ENCODE measurements at places on chromosomes 3 and 15. TPM values are rescaled to one million over a fixed set of nuclear protein-coding genes. Genes with fewer than 3 reads are reported as not detected.
A peak's percentile ranks its signal among the peaks of the same experiment; 100 is the strongest.

DNA sequence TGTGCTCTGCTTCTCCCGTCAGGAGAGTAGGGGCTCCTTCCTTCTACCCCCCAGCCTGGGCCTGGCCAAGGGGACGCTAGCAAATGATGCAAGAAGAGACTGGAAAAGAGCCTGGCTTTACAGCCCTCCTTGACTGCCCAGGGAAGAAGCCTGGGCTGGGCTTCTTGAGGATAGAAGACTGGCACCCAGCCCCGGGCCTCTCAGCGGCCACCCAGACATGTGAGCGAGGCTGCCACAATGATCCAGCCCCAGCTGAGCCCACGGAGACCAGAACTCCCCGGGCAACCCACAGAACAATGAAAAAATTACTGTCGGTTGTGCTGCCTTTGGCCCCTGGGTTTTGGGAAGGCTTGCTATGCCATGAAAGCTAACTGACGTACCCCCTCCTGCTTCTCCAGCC is 100.6 kb upstream of the PRR20G start:
- no peak for DNase-seq

- no peak for DNase-seq
Measured at GRCh38 chr3:39408493-39409372, 2.2 kb downstream of the RPSA start.

GRCh38 chr3:120428924-120429323 is 21.9 kb downstream of the FSTL1 start:
- no peak for DNase-seq

GRCh38 chr15:59176653-59177316 is 29.9 kb upstream of the LDHAL6B start:
- no peak for DNase-seq

- DNase-seq, result no peak
Measured at GRCh38 chr3:120198305-120198878, 86.6 kb downstream of the GPR156 start.

GRCh38 chr15:101561584-101561906 is 72.0 kb upstream of the PCSK6 start:
- DNase-seq, result peak; percentile 57

GRCh38 chr3:194840661-194841514 is 155.2 kb downstream of the FAM43A start:
- DNase-seq, result no peak

DNA sequence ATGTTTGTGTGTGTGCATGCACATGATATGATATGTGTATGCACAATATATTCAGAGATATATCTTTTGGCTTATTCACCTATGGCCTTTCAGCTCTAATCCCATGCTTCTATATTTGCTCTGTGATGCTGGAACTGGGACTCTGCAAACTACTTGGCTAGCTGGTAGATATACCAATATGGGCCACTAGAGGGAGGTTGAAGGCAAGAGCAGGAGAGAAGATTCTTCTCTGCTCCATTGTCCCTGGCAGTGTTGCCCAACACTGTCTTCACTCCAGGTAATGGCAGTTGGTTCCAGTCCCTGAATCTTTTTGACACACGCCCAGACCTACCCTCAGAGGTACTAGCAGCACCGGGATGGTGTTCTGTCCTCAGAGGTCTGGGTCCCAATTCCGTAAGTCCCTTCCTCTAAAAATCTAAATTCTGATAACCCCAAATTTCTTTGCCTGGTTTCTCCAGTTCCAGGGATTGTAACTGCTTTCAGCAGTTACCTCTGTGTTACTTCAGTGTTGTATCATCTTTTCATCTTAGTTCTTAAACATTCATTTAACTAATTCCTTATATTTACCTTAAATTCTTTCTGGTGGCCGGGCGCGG is 44.7 kb downstream of the GTPBP8 start:
- DNase-seq, result no peak

GRCh38 chr15:89352476-89352875 is 17.9 kb upstream of the POLG start:
- DNase-seq, result no peak

DNA sequence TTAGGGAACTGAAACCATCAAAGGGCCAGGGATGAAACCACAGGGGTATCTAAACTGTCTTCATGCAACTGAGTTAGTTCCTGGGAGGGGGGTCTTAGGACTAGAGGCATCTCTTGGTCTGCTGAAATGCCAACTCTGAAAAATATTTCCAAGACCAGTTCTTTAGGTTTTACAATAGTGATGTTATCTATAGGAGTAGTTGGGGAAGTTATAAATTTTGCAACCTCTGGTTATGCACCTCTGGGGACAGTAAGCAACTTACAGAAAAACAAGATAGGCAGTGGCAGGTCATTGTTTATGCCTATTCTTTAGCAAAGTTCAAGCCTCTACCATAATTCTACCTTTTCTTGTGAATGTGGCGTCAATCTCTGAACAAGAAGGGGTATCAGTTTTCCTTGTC is 60.5 kb upstream of the MINAR1 start:
- no peak for DNase-seq

Gene BCL2A1
- total RNA-seq, result not detected

Gene CNBP
- total RNA-seq, result 523 TPM

Gene ITIH4
- total RNA-seq, result 2.3 TPM
